ENCODE measurements at places on chromosomes 5 and 9.

DNA sequence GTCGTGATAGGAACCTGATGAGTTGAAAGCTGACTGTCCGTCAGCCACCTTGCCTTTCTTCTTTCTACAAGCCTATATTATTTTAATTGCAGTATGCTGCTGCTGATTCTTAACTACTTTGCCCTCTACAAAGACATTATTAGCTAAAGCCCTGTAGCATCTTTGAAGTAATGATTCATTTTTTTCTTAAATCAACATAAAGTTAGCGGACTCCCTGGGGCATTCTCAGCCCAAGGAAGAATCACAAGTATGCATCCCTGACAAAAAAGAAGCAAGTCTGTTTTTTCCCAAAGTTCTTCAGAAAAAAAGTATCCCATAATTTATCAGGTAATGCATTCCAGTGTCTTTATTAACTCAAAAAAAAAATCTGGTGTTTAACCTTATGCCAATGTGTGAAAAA is 69.5 kb upstream of the TAS2R1 start:
- DNase-seq, result no peak

DNA sequence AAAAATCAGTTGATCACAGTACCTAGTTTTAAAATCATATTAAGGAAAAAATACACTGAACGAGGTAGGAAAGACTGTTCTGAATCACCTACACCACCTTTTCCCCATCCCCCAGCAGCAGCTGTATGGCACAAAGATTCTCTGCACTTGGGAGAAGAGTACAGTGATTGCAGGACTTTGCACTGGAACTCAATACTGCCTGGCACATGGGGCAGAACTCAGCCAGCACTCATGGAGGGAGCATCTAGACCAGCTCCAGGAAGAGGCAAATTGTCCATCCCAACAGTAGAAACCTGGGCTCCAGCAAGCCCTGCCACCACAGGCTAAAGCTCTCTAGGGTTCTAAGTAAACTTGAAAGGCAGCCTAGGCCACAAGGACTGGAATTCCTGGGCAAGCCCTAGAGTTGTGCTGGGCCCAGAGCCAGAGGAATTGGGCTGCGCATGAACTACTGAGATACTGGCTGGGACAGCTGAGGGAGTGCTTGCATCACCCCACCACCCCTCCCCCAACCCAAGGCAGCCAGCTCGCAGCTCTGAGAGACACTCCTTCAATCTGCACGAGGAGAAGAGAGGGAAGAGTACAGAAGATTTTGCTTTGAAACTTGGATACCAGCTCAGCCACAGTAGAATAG is 654.4 kb upstream of the CDH6 start:
- no peak for DNase-seq

DNA sequence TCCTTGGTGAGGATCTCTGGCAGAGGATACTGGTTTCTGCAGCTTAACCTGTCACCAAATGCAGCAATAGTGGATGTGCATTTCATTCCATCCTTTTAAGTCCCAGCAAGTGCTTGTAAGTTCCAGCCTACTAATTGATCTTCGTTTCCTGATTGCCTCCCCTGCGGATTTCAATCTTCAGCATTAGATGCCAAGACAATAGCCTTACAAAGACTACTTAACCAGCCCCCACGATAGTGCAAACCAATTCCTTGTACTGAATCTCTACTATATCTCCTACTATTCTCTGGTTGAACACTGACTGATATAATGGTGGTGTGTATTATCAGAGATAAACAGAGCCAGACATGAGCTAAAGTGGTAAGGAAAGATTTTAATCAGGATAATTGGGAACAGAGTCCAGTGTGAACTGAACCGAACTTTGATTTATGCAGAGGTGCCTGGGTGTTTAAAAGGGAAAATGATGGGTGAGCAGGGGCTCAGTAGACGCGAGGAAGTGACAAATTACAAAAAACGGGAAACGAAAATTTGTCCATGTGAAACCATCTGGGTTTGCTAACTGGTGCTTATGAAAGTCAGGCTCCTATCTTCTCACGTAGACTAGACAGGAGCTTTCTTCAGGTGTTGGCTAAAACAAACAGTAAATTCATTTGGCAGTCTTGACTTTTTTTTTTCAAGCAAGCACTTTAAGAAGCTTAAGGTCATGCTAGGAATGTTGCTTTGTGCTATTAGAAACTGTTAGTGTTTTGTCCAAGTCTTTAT is 106.9 kb upstream of the ST8SIA4 start:
- no peak for DNase-seq

DNA sequence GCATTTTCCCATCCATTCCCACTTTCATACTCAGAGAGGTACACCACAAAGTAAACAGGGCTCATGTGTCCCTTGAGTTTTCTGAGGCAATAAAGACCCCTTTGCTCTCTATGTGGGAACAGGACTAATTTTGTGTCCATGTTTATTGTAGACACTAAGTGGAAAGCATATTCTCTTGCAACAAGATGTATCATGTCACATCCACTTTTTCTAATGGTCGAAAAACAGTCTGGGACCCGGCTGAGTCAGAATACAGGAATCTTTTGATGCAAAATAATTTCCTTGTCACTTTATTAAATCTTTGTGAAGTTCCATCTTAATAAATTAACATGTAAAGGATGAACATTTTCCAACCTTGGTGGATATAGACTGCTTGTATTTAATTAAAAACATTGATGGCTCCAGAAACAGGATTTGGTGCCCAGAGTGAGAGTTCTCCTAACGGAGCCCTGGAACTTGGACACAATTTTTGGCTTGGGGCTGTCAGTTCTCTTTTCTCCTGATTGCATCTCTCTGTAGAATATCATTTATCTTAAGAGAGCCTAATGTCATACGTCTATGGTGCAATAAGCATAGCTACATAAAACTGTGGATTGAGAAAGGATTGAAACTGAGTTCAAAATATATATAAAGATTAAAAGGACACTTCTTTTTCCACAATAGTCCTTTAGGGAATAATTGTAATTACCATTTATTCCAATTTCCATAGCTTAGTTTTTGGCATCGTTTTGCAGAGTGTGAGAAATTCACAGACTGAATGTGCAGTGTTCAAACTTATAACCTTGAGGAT is 1116.7 kb upstream of the SEMA6A start:
- DNase-seq, result no peak

DNA sequence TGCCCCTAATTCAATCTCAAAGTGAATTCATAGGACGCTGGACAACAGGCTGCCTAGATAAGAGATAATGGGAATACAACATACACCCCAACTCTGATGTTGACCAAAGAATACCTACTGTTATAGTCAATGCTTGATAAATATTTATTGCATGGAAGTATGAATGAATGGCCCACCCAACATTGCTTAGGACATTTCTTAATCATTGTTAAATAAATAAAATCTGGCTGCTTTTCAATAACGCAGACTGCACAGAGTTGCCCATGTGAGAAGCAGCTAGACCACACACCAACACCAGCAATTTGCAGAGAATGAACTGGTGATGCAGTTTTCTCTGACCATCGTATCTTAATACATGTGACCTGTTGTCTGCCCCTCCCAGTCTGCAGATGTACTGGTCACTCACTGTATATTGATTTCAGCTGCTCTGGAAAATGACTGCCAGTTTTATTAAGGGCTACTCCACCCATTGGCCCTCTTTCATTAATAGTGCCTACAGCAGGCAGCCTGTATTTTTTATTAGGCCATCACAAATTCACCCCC is 236.2 kb upstream of the WWC1 start:
- no peak for DNase-seq

DNA sequence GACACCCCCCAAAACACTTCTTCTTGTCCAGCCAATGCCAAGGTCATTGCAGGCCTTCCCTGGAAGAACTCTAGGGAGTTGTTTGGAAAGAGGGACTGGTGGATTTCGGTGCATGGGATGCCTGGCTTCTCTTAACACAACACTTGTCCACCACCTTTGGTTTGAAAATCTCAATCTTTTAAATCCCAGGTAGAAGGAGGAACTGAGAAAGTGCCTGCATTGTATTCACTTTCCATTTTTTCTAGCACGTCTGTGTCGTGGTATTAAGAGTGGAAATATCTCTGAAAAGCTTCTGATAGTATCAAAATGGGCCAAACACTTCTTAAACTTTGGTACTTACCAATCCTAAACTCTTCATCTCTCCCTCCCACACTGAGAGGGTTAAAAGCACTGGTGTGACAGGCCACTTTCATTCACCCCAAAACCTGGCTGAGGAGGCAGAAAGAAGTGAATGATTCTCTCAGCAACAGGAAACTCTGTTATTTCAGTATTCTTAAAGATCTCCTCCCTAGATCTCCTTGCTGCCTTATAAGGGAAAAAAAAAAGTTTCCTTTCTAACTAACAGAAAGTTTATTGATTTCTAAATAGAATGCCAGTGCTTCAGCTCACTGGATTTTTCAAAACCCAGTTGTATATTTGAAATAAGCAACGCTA is 3.9 kb upstream of the NFIB start:
- DNase-seq, result no peak

GRCh38 chr9:2818804-2819121 is 25.1 kb downstream of the PUM3 start:
- DNase-seq, result no peak

GRCh38 chr5:179772351-179772750 is 21.4 kb upstream of the LTC4S start:
- no peak for DNase-seq

- DNase-seq, result no peak
Observed at GRCh38 chr5:139312075-139312474, 18.5 kb downstream of the MATR3 start.

DNA sequence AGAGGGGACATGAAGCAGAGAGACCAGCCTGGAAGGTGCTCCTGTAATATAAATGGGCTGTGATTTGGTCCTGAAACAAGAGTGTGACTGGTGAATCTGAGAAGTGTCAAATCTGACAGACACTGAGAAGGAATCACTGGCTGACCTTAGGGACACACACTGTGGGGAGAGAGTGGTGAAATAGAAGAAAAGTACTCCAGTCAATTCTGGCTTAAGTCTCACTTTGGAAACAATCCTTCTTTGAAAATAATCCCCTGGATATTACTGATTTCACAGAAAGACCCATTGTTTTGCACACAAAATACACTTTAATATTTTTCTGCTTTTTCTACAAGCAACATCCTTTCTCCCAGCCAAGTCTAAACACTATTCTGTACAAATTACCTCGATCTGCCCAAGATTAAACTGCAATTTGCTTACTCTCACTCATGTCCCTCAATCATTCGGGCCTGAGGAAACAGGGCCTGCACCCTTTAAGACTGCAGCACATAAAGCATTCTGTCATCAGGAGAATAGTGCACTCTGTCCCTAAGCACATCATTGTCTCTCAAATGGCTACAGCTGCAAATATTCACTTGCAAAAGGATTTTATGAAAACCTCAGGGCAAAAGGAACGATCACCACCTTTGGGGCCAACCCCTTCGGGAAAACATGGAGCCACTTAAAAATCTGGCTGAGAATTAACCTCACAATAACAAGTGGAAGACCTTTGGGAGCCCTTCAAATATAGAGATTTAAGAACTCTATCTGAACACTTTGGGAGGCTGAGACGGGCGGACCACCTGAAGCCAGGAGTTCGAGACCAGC is 68.6 kb downstream of the MAPKAP1 start:
- DNase-seq, result no peak

DNA sequence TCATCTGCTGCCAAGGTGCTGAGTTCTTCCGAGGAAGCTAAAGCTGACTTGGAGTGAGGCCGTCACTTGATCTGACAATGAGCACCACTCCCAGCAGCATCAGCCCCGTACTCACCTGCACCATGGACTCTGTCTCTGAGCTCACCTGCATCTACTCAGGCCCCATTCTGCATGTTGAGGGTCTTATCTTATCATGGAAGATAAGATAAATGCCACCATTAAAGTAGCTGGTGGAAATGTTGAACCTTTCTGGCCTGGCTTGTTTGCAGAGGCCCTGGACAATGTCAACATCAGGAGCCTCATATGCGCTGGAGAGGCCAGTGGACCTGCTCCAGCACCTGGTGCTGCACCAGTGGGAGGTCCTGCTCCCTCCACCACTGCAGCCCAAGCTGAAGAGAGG is 35.0 kb upstream of the HMGCS1 start:
- DNase-seq, result no peak

DNA sequence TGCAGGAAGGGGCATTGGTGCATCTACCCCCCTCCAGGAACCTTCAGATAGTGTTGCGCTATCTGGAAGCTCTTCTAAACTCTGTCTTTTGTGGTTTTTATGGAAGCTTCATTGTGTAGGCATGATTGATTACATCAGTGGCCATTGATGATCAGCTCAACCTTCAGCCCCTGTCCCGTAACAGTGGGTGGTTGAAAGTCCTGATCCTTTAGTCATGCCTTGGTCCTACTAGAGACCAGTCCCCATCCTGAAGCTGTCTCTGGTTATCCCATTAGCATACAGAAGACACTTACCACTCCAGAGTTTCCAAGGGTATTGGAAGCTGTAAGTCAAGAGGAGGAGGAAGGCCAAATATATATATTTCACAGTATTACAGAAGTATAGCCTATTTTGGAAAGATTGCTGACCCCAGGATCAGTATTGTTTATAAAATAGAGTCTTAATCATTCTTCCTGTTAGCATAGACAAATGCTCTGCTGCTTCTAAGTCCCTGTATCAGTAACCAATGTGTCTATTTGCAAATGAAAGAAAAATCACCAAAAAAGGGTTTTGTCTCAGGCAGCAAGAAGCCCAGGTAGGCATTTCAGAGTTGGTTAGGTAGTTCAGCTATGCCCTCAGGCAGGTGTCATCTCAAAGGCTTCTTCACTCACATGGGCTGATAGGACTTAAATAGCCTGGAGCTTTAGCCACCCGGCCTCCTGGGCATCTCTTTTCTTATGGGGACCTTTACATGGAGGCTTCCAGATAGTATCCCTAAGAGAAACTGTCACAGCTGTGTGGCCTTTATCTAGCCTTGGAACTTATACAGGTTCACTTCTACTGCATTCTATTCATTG is 41.6 kb downstream of the SPIN1 start:
- DNase-seq, result no peak

DNA sequence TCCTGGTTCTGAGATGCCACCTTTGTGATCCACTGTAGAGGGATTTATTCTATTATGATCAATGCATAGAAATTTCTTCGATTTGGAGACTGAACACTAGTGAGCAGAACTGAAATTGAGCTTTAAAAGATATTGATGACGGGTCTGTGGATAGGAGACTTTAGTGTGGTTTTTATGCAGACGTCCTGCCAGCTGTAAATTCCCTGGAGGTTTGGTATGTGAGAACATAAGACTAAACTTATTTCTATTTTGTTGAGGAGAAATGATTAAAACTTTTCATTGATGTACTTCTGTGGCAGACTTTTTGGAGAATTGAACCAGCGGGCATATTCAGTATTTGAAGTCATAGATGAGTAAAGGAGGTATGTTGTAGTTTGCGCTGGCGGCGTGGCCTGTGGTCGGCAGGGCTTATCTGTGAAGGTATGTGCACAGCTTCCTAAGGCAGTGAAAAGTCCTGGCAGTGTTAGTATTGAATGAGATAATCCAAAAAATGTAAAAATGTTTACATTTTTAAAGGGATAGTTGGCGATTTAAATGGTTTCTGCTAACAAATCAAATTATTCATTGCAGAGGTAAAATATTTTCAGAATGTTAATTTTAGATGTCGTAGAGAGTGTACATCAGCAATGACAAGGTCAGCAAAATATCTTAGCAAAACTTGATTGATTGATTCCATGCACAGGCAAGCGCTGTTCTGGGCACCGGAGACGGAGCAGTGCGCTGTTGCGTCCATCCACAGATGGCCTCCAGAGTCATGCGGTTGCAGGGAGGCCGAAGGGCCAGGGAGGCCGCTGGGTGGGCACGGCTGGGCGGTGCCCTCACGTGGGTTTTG is 20.4 kb downstream of the TENT4A start:
- DNase-seq, result no peak

GRCh38 chr9:130467316-130467715 is 22.6 kb downstream of the ASS1 start:
- no peak for DNase-seq

GRCh38 chr9:92807757-92808725 is 43.4 kb upstream of the BICD2 start:
- peak; percentile 8 for DNase-seq

Measured in stimulated activated naive CD4-positive, alpha-beta T cell treated with Interleukin-2 at 50 U/mL for 16 hours (primary cell).